ENCODE measurements at places on chromosomes 16 and 17. TPM values are rescaled to one million over a fixed set of nuclear protein-coding genes. Genes with fewer than 3 reads are reported as not detected.

Gene CA7
- not detected for polyA plus RNA-seq

DNA sequence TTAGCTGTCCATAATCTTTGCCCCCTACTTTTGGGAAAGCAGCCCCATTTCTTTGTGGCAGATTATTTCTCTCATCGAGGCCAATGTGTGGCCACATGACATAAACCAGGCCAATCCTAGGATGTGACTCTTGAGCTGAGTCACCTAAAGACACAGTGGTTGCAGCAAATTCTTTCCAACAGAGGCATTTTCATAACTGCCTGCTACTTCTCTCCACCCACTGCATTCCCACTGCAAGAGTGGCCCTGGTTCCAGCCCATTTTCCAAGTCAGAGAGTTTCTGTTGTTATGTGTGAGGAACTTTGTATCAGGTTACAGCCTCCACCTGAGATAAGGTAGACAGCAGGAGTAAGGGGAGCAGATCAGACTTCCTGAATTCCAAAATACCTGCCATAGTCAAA is 195.2 kb downstream of the RGS9 start:
- no peak for DNase-seq

GRCh38 chr17:49193513-49194296 is 16.7 kb downstream of the GNGT2 start:
- DNase-seq = peak; percentile 93

Gene GUCY2D
- 0.24 TPM for polyA plus RNA-seq

GRCh38 chr17:80805032-80805751 is 186.4 kb upstream of the CHMP6 start:
- DNase-seq = no peak

Gene CD7
- 1.0 TPM for polyA plus RNA-seq

DNA sequence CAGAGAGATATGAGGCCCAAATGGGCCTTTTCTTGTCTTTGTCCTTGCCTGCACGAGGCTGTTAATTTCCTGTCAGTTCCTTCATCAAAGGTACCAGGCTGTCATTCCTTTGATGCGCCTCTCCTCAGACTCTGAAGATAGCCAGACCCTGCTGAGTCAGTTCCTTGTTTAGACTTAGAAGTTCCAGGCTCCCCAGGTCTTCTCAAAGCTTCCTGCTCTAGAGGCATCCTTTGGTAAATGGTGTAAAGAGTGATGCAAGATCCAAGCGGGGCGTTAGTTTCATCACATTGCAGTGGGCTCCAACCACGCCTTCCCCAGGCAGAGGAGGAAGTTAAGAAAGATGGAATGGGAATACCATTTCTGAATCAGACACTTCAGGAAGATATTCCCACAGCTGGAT is 4.0 kb upstream of the CDH11 start:
- DNase-seq = no peak
